ENCODE measurements at places on chromosomes 16 and 17.

- DNase-seq: no peak
These were observed 217.4 kb downstream of the RPTOR start for GRCh38 chr17:80762076-80762475.

DNA sequence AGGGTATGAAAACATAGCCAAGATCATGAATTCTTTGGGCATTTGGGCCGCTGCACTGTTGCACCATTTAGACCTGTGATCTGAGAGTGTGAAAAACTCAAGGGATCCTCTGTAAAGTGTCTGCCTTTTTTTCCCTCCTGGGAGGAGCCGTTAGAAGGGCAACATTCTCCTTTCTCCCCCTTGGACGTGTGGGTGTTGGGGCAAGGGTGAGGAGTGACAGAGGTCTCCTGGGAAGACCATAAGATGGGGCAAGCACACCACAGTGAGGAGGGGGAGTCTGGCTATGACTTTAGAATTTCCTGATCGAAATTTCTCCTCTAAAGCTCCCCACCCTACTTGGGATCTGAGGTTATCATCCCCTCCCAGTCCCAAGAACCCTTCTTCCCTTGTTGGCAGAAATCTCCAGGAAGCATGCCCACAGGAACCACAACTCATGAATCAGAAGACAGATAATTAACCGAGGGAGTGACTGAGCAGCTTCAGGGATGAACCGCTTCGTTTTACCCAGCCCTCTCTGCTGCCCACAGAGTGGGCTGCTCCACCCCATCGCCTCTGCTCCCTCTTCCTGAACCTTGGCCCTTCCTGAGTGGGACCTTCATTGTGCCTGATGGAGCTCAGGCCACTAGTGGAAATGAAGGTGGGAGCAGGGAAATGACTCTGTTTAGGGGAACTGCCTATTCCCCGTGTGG is 4.2 kb downstream of the ITGB3 start:
- no peak for DNase-seq

- no peak for DNase-seq
These were observed 25.6 kb downstream of the GOSR2 start for GRCh38 chr17:46948544-46948943.

DNA sequence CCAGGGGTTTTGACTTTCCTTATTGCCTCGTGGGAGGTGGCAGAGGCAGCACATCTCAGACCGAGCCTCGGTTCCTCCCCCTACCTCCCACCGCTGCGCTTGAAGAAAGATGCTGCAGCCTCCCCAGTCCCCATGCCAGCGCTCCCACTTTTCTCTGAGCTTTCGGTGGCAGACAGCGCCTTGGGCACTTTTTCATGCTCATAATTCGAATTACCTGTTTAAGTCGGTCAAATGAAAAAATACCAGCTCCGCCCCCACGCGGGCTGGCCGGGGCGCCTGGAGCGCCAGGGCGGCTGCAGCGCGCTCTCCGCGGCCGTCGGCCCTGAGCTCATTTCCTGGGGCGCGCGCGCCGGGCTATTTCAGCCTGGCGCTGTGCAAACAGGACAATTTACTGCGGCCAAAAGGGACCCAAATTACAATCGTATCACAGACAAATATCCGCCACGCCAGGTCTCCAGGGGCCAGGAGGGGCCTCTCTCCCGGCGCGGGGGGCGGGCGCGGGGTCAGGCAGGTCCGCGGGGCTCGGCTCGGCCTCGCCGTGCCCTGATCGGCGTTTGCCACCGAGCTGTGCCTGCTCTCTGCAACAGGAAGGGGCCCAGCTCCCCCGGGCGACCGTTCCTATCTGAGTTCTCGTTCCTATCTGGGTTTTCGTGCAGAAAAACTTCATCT is 45.0 kb downstream of the SOST start:
- peak; percentile 42 for DNase-seq

GRCh38 chr17:16936536-16937310 is 35.2 kb downstream of the TNFRSF13B start:
- DNase-seq: no peak

DNA sequence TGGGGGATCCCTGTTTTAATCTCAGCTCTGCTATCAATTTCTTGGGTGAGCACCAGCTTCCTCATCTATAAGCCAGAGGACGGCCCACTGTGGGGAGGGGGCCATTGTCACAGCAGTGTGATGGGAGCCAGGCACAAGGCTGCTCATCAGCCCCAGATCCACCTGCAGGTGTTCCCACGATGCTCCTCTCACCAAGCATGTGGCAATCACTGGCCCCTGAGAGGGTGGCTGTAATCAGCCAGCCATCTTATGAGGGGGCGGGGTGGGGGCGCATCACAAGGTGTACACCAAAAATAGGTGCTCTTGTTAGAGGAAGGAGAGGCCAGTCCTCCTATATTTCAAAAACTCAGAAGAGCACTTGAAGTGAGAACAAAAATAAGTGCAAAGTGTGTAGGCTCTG is 31.2 kb downstream of the HNF1B start:
- DNase-seq: no peak

DNA sequence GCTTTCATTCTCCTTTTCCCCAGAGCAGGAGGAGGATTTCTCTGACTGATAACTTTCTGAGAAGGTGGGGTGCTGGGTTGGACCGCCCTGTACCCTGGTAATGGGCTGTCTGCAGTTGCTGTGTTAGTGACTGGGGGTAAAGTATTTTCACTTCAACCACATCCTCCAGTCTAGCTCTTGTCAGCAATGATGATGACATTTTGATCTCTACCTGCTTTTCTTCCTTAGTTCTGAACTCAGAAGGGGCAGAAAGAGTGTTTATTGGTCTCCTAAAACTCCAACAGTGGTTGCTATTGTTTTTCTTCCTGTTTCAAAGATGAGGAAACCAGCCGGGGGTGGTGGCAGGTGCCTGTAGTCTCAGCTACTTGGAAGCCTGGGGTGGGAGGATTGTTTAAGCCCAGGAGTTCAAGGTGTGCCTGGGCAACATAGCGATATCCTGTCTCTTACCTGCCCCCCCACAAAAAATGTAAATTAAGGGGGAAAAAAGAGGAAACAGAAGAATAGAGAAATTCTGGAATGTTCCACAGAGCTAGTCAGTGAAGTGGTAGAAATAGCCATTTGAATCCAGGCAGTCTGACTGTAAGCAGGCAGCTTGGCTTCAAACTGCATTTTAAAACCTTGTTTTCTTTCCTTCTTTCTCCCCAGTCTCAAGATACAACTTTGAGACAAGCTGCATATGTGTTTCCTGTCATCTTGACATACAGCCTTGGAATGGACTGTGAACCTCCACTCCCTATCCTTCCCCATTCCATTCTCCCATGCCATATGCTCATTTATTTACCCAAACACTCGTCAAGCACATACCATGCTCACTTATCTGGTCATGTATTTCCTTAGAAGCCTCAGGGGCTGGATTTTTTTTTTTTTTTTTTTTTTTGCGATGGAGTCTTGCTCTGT is 3.3 kb upstream of the N4BP1 start:
- DNase-seq: peak; percentile 26

DNA sequence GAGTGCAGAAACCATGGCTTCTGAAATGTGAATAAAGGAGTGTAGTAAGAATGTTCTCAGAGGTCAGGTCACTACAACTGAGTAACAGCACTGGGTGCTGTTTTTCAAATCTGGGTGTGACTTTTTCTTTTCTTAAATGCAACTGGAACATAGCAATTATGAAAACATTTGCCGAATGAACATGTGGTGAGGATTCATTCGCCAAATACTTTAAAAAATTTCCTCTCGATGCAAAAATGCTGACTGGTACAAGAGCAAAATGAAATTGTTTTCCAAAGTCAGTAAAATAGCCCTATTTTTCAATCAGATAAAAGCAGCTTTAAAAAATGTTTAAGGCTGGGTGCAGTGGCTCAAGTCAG is 18.6 kb downstream of the ZDHHC7 start:
- no peak for DNase-seq

DNA sequence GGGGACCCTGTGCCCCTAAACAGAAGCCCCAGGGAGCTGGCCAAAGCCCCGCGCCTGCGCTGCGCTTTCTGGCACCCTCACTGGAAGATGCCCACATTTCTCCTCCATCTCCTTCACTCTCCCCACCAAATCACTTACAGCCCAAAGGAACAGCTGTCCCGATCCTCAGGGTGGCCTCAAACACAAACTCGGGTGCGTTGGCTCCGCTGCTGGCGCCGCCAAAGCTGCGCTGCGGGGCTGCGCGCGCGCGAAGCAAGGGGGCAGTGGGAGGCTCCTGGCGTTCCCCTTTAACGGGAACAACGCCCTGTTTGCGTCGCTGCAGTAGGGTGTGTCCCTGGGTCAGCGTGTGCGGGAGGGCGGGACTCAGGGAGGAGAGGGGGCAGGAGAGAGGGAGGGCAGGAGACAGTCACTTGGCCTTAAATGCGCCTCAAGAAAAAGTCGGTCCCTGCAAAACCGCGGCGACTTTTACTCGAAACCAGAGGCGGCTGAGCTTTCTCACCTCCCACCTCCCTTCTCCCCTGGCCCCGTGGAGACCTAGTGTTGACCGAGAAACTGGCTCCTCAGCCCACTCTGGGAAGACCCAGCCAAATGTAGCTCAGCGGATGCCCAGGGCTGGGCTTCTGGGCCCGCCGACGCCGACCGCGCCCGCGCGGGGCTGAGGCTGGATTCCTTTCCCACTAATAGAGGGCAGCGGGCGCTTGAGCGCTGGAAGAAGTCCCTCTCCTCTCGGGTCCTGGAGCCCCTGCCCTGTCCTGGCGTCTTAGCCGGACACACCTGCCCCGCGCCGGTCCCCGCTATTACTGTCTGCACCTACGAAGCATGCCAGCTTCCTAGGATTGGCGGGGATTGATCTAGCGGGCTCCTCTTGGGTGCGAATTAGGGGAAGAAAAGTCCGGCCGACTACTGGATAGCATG is 2.6 kb downstream of the PMP22 start:
- DNase-seq: peak; percentile 98

DNA sequence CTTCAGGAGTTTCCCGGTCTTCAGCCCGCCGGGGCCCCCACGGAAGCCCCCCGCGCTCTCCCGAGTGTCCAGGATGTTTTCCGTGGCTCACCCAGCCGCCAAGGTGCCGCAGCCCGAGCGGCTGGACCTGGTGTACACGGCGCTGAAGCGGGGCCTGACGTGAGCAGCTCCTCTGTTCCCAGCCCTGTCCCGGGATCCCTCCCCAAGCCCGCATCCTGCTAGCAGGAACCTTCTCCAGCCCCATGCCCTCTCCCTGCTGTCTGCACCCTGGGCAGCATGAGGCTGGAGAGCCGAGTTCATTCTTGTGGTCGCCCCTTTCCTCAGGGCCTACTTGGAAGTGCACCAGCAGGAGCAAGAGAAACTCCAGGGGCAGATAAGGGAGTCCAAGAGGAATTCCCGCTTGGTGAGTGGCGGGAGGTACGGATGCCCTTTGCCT is 10.1 kb downstream of the RIPOR1 start:
- no peak for DNase-seq

DNA sequence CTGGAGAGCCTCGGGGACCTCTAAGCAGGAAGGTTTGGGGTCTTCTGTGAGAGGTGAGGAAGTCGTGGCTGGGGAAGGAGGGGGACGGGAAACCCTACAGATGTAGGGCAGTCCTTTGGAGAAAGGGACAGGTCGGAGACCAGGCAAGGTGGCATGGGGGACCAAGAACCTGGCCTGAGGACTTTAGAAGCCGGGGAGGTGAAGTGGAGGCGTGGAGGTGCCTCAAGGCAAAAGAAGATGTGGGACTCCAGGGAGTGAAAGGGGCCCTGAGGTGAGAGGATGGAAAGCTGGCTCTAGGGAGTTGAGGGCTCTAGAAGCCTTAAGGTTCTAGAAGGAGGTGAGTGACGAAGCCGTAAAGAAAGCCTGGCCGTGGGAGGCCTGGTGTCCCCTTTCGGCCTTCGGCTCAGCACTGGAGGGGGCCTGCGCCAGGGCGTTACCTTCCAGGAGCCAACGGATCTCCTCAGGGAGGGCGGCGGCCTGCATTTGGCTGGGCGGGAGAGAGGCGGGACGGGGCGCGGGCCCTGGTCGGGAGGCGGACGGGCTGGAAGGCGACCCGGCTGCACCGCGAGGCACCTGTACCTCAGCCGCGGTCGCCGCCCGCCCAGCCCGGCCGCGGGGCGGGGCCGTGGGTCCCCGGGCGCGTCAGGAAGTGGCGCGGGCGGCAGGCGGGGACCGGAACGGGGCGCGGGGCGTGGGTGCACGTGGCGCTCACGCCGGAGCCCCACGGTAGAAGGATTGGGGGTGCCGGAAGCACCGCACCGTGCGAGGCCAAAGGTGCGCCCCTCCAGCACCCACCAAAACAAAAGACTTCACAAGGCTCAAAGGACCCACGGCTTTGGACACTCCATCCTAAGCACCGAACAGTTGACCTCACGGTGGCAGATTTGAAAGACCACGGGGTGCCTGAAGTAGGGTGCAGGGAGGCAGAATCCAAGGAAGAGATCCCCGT is at the start of gene SKAP1:
SKAP1 (minus strand) TSS at position 577 of the 949 bp plus-strand sequence.
- no peak for DNase-seq
